ENCODE measurements at places on chromosomes 3 and 15. TPM values are rescaled to one million over a fixed set of nuclear protein-coding genes. Genes with fewer than 3 reads are reported as not detected.

DNA sequence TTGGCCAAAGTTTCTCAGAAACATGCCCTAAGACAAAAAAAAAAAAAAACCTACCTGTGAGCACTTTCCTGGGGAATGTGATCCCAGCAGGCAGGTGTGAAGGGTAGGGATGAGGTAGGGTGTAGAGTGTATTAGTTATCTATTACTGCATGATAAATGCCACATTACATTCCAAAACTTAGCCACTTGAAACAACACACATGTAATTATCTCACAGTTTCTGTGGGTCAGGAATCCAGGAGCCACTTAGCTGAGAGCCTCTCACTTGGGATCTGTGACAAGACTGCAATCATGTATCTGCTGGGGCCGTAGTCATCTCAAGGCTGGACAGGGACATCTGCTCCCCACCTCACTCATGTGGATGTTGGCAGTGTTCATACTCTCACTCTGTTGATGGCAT lies 18.9 kb upstream of the FBN1 start:
- DNase-seq: no peak

DNA sequence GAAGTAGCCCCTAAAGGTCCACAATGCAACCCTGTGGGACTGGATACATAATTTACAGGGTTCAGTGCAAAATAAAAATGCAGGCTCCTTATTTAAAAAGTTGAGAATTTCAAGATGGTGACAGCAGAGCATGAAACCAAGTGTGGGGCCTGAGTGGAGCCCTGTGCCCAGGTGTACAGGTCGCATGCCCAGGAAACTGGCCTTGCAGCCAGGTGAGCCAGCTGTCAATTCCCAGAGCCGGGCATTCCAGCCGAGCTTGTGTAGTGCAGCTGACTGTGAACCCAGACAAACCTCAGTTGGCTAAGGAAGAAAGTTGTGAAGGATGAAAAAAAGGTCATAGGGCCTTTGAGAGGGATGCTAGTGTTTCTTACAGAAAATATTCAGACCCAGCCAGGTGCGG lies 27.6 kb downstream of the POPDC2 start:
- no peak for DNase-seq

CASR gene
- total RNA-seq: 0.16 TPM

DNA sequence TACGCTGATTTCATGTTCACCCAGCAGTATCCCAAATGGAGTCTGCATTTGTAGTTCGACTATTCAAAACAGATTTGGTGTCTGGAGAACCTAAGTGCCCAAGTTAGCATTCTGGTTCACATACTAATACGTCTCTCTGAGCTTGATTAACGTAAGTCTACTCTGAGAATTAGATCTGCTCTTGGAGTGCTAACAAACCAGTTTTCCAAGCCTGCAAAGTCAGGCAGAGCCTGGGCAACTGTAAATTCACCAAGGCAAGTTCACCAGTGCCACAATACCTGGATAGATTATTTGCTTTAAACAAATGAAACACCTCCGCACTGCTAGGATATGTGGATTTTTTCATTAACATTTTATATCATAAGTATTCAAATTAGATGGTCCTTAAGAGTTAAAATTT lies 912.6 kb downstream of the ROBO1 start:
- no peak for DNase-seq

- DNase-seq: no peak
Observed at GRCh38 chr3:195110647-195111318, 160.2 kb downstream of the XXYLT1 start.

DNA sequence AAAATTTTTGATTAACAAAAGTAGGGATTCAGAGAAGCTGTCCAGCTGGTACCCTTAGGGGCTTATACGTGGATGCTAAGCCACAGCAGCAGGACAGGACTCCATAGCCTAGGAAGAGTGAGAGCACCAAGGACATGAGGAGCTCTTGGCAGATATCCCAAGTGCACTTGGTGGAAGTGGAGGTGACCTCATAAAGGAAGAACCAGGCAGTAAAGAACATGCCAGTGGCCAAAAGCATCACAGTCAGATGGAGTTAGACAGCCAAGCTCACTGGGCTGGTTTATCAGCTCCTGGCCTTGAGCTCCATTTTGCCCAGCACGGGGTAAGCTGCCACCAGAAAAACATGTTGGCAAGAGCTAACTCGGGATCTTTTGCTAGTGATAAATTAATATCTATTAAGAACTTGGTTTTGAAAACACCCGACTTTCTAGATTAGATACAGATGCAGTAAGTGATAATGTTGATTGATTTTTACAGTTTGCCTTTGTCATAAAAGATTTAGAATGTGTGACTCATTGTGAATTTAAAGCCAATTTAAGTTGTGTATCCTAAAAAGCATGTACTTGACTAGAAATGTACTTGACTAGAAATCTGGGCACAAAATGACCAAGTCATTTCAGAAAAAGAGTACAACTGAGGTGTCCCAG lies 108.0 kb downstream of the CMSS1 start:
- DNase-seq: no peak

DNA sequence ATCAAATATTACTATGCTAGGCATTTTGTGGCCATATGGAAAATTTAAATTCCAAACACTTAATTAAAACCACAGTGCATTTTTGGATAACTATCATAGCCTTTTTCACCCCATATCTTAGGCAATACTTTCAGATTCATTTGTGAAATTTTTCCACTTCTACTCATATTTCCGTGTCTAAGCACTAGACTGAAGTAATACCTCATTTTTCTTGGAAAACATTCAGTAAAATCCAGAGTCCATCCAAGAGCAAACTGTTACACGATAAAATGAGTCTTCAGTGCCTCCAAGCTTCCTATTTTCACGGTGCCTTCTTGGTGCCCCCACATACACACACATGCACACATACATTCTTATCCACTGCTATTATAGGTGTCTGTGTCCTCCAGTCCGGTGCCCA lies 845.9 kb downstream of the TBL1XR1 start:
- no peak for DNase-seq

HYPK gene
- total RNA-seq: 49.0 TPM

SCN5A gene
- not detected for total RNA-seq

GOLGA8J gene
- total RNA-seq: not detected

FRG2C gene
- not detected for total RNA-seq

- DNase-seq: no peak
Observed at GRCh38 chr3:178436773-178437172, 99.5 kb upstream of the KCNMB2 start.

DNA sequence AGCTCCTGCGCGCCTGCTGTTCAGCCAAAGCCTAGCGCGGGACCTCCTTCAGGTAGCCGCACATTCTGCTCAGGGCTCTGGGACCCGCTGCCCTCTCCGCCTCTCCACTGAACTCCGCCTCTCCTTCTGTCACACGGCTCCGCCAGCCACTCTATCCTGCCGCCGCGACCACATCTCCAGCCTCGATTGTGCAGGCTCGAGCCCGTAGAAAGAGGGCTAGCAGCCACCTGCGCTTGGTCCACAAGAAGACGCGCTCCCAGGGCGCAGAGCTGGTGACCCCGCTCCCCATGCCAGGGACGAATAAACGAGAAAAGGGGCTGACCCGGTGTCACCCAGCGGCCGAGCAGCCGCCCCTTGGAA lies 1.1 kb upstream of the VIPR1 start:
- no peak for DNase-seq

RAD54L2 gene
- 37.4 TPM for total RNA-seq

DNA sequence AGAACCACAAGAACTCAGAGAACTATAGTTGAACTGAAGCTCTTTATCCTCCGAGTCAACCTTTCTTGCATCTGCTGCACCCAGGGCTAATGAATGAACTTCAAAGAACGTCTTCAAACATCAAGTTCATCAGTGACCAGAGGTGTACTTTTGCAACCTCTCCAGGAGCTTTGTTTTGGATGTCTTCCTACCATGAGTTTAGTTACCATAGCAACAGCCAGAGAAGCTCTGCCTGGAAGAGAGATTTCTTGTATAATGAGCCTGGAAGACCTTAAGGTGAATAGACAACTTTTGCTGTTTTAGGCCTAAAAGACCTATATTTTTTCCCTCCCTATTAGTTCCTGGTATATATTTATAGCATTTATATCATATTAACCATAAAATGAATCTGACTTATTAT lies 9.1 kb downstream of the ACTC1 start:
- DNase-seq: no peak

- DNase-seq: no peak
Observed at GRCh38 chr15:91302588-91303439, 202.8 kb downstream of the SV2B start.

GRCh38 chr3:160754371-160754854 lies 1.6 kb upstream of the PPM1L start:
- DNase-seq: no peak

DNA sequence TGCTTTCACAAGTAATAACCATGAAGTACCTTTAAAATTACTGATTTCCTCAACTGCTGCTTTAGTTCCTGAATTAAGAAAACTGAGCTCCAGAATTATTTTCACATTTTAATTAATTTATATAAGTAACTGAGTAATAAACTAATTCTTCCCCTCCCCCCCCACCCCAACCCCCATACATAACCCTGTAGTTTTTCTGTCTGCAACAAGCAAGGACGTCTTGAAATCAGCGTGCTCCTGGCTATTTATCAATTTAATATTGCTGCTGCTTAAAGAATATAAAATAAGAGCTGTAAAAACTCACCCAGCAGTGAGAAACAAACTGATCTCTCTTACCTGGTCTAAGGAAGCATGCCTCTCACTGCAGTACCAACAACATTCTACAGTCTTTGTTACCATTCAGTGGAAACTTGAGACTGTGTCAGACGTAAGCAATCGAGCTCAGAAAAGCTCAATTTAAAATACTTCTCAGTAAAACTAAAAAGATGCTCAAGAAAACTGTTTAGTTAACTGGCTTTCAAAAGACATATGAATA lies 121.0 kb downstream of the TFDP2 start:
- no peak for DNase-seq

DNA sequence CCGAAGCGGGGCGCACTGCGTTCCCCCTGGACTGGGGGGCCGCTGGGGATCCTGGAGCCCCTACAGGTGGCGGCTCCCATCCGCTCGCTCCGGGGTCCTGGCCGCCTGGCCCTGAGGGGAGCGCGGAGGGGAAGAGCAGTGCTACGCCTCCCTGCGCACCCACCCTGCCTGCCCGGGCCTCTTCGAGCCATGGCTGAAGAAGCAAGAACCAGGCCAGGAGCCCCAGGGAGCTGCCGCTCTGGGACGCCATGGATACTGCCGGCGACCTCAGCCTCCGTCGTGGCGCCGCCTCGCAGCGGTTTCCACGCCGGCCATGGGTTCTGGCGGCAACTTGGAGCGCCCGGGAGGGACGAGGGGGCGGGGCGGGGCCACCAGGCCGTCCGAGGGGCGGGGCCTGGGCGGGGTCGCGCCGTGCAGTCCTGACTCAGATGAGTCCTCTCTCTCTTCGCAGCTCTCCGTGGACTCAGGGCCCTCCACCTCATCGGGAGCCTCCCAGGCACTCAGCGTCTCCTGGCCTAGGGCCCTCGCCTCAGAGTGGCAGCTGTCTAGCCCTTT lies 50.9 kb downstream of the MYL3 start:
- DNase-seq: peak; percentile 72

GRCh38 chr3:184952671-184953070 lies 140.7 kb downstream of the VPS8 start:
- DNase-seq: no peak

GRCh38 chr15:92009162-92009561 lies 155.7 kb downstream of the SLCO3A1 start:
- DNase-seq: no peak

GRCh38 chr3:107958146-107958545 lies 132.7 kb downstream of the CD47 start:
- no peak for DNase-seq

DNA sequence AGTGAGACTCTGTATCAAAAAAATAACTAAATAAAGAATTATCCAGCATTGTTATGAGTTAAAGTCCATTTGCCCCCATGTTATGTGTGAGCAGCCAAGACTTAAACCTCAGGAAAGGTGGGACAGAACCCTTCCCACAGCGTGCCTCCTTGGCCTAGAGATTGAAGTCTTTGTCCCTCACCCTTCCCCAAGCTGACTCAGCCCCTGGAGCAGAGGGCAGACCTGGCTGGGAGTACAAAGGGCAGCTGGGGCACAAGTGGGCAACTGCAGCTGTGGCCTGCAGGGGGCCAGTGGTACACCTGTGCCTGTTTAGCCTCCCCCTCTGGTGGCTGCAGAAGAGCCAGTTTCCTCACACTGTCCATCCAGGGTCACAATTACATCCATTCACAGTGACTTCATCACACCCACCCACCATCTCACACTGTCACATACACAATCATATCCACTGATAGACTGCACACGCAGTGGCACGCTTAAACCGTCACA lies 940 bp upstream of the ACY1 start:
- DNase-seq: no peak

- DNase-seq: no peak
Observed at GRCh38 chr3:117439812-117440211, 730.2 kb downstream of the TUSC7 start.

DNA sequence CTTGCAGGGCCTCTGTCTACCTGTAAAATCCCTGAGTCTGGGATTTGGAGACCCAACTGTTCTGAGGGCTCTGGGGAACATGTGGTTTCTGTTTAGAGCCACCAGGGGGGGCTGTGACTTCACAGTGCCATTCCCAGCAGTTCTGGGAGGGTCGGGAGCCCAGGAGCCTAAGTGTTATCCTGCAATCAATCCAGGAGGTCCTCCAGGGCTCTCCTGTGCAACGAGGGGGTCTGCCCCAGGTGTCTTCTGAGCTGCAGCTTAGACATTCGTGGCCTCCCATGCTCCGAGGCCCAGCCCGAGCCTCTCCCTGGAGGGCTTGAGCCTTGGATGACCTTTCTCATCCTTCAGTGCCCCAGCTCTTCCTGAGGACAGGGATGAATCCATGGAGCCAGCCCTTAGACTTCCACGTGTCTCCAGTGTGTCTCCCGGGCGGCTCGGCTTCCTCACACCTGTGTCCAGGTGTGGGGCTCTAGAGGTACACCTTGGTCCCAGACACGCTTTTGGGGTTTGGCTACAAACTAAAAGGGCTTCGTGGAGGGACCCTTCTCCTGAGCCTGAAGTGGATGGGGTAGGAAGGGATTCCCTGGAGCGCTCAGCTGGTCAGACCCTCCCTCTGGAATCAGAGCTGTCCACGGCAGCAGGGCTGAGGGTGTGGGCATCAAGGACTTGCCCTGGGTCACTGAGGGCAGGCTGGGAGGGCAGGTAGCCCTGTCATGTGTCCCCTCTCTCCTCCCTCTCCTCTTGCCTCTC lies 20.3 kb upstream of the ABTB1 start:
- DNase-seq: no peak

RASGRF1 gene
- total RNA-seq: 0.05 TPM

- no peak for DNase-seq
Observed at GRCh38 chr3:140724856-140725812, 47.3 kb downstream of the TRIM42 start.

GRCh38 chr3:14042680-14043079 lies 82.0 kb downstream of the CHCHD4 start:
- no peak for DNase-seq

- DNase-seq: no peak
Observed at GRCh38 chr3:78830470-78830869, 937.3 kb downstream of the ROBO1 start.

DNA sequence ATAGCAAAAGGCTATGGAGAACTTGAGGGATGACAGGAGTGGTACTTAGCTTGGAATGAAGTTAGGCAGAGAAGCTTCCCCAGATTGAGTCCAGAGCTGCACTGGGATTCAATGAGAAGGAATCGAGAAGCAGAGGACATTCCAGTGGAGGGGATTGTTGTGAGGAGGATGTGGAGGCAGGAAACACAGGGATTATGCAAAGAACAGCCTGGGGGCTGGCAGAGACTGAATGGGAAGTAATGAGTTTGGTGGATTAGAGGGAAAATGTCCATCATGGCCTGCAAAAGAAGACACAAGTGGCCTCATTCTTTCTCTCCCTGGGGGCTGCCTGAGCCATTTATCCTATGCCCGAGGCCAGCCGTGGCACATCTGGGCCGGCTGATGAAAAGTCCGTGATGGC lies 20.5 kb upstream of the SCN10A start:
- no peak for DNase-seq

All from activated T-cell treated with anti-CD3 and anti-CD28 coated beads, Interleukin-2, amount 50 U/mL, for 4 hours (primary cell).